ENCODE measurements at places on chromosomes 7 and 10.

GRCh38 chr7:147721962-147722830, 868.4 kb upstream of the C7orf33 start:
- DNase-seq = no peak

GRCh38 chr7:131284702-131285419, 42.8 kb upstream of the MKLN1 start:
- no peak for DNase-seq

- peak; percentile 57 for DNase-seq
These were observed 812 bp upstream of the IDE start for GRCh38 chr10:92574548-92575261.

DNA sequence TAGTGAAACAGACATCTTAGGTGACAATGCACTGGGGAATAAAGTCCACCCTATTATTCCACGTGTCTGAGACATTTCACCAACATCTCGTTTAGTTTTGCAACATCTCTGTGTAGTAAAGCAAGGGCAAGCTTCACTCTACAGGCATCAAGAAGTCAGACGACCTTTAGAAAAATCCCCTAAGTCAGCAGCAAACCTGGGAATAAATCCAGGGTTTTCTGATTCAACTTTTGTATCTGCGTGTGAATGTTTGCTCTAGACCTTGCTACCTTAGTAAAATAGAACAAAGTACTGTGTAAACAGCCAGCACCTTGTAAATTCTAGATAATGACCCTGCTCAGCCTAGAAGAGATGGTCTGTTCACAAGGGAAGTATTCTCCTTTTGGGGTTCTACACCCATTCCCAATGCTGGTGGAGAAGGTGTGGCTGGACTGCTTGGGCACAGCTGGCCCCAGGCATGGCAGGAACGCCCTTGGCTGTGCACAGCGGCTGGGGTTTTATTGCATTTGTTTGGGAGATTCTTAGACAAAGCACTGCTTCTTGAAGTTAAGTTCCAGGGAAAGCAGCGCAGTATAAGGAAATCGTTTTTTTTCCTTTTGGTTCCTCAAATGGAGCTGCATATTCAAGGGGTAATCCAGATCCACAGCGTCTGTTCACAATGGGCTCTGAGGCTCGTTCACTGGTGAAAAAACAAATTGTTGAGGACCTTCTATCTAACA, 38.3 kb upstream of the GALNTL5 start:
- DNase-seq = no peak

GRCh38 chr10:80579181-80579763, 41.6 kb downstream of the SH2D4B start:
- DNase-seq = no peak

- DNase-seq = peak; percentile 75
These were observed 35.8 kb upstream of the ELN start for GRCh38 chr7:73992101-73992562.

DNA sequence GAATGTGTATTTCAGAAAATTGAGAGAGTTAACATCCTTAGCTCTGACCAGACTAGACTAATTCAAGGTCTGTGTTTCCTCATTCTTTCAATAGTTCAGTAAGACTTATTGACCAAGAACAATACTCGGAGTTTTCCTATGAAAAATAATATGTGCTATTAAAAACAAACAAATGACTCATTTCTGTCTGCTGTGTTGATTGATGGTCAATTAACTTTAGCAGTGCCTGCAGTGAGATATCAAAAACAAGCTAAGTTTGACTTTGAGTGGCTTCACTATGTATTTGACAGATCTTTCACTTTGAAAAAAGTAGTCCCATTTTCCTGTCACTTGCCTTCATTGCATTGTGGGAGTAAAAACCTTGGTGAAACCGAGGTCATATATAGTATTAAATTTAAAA, 91.0 kb downstream of the GNAT3 start:
- DNase-seq = no peak

- no peak for DNase-seq
These were observed 290.2 kb downstream of the DNAJB6 start for GRCh38 chr7:157627033-157627432.

GRCh38 chr10:25017154-25017590, 760 bp downstream of the THNSL1 start:
- no peak for DNase-seq

DNA sequence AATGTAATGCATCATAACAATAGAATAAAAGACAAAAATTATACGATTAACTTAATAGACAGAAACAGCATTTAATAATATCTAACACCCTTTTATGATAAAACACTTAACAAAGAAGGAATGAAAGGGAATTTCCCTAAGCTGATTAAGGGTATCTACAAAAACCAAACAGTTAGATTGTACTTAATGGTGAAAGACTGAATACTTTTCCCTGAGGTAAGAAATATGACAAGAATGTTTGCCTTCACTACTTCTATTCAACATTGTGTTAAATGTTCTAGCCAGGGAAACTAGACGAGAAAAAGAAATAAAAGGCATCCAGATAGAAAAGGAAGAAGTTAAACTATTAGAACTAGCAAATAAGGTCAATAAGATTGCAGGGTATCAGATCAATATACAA, 276.9 kb downstream of the BAMBI start:
- no peak for DNase-seq

DNA sequence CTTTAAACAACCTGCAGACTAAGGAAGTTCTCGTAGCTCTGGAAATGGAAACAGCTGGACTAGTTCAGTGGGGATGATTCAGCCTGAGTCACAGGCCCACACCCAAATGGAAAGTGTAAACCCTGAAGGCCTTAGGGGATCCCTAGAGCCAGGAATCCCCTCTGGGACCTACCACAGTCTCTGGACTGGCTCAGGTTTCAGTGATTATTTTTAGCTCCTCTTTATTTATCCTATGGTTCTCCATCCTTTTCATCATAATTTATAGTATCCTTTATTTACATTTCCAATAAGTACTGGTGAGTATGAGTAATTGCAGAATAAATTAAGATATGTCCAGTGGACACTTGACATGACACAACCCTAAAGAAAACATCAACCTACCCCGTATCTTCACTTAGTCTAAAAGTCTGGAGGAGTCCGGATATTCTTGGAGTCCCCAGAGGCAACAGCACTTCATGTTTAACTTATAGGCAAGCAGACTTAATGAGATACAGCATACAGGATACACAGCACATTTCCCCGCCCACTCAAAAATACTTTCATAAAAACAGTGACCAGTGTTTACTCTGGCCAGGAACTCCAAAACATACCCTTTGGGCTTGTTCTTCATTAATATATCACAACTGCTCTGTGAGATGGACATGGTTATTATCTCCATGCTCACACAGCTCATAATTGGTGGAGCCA, 28.4 kb upstream of the SEMA3E start:
- DNase-seq = peak; percentile 95

GRCh38 chr10:24553051-24553612, 170.6 kb downstream of the ARHGAP21 start:
- DNase-seq = no peak

DNA sequence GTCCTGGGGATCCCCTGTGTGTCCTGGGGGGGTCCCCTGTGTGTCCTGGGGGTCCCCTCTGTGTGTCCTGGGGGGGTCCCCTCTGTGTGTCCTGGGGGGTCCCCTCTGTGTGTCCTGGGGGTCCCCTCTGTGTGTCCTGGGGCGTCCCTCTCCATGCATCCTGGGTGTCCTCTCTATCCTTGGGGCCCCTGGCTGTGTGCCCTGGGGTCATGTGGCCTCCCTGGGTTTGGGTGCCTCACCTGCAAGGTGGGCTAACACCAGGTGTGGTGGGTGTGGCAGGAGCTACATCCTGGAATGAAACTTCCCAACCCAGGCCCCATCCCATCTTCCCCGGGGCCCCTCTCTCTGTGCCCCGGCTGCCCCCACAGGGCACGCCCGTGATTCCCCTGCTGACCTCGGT, 4.9 kb downstream of the CYP2W1 start:
- DNase-seq = no peak

DNA sequence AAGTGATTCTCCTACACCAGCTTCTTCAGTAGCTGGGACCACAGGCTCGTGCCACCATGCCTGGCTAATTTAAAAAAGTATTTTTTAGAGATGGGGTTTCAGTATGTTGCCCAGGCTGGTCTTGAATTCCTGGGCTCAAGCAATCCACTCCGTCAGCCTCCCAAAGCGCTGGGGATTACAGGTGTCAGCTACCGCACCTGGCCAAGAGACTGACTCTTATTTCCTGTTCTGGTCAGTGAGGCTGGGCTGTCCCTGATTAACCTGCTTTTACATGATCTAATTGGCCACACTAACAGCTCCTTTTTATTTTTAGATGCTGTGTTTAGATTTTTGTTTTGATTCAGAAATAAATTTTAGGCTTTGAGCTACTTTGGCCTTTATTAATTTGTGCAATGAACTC, 203.9 kb downstream of the NXPH1 start:
- DNase-seq = no peak

GRCh38 chr10:58992830-58993460, 183.5 kb upstream of the PHYHIPL start:
- DNase-seq = no peak

DNA sequence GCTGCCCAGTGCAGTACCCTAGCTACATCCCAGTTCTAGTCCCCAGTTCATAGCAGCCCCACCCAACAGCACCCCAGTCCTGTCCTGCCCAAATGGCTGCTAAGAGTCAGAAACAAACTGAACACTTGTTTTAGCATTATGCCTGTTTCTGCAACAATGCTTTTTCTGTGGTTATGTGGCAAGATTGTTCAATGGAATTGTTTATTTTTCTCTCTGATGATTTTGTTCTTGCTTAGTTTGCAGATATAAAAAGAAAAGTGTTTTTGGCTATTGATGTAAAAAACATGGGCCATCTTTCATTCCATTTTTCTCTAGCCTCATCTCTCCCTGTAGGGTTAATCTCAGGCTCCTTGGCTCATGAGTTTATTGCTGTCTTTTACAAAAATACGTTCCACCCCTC, 42.5 kb downstream of the LRRC4 start:
- no peak for DNase-seq

DNA sequence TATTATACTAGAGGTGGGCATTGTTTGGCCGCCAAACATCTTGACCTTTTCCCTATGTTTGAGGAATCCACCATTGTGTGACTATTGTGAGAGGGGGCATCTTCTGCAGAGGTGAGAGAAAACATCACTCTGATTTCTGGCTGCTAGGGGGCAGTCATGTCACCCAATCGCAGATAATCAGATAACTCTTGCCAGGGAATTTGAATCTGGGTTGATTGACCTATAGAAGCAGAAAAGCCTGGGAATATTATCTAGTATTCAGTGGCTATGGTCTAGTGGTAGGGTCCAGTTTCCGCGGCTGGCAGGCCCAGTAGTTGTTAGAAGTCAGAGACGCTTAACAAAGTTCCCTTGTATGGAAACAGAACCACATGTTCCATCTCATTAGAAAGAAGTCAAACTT, 808.5 kb downstream of the PHTF2 start:
- no peak for DNase-seq

GRCh38 chr7:56290548-56290947, 174.3 kb upstream of the NUPR2 start:
- no peak for DNase-seq

DNA sequence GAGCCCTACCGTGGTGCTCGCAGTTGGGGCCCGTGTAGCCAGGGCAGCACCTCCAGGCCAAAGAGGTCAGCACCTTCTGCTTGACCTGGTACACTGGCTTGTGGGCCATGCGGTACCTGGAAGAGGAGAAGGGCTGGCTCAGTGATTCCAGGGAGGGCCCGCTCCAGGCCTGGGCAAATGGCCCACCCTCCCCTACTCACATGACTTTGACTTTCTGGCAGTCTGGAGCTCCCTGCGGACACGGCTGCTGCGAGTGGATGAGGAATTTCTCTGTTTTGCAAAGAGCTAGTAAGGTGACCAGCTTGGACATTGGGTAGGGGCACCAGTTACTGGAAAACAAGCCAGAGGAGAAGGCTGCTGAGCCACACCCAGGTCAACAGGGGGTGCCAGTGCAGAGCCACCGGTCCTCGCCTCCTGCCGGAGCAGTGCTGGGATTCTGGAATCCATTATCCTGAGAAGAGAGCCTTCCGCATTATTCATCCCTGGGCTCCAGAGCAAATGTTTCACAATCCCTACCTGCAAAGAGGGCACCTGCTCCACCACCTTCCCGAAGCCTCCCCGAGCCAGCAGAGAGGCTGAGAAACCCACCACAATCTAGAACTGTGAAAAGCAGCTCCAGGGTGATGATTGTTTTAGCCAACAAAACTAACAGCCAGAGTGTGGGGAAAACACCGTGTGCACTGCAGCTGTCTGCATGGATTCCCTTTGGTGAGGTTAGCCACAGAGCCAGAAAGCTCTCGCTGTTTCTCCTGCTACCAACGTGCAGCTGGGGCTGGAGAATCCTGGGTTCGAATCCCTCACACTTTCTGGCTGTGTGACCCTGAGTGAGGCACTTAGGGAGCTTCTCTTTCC, 11.8 kb downstream of the MMRN2 start:
- DNase-seq = peak; percentile 38

- no peak for DNase-seq
These were observed 5.6 kb downstream of the CELF2 start for GRCh38 chr10:11023009-11023953.

- no peak for DNase-seq
These were observed 19.5 kb upstream of the MMP21 start for GRCh38 chr10:125795128-125795527.

DNA sequence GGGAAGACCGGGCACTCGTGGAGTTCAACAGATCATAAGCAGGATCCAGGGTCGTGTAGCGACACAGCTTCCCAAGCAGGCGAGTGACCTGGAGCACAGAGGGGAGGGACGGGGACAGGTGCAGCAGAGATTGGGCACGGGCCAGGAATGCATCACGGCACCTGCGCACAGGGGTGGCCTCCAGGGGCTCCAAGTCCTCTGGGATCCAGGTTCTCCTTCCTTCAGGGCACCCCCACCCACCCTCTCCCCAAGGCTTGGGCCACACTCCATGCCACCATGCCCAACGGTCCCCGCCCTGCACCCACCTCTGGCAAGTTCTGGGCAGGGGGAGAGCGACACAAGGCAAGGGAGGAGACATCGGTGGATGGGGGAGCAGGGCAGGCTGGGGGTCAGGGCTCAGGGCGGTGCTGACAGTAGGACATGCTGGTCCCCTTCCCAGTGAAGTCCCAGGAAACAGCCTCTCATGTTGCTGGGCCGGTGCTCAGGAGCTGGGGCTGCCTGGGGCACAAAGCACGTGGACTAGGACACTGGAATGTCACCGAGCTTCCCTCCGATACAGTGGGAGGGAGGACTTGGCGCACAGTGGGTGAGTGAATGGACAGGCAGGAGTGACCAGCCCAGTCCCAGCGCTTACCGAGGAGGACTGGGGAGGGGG, 597.3 kb downstream of the PTPRN2 start:
- DNase-seq = no peak

GRCh38 chr7:30556840-30557239, 37.8 kb upstream of the GARS1 start:
- peak; percentile 32 for DNase-seq

GRCh38 chr7:95780665-95781064, 8.3 kb downstream of the DYNC1I1 start:
- DNase-seq = no peak

GRCh38 chr7:6256677-6257535, 15.5 kb downstream of the CYTH3 start:
- DNase-seq = peak; percentile 66

- no peak for DNase-seq
These were observed 70.1 kb downstream of the MCU start for GRCh38 chr10:72762042-72762441.

GRCh38 chr10:125055446-125055845, 104.9 kb downstream of the CTBP2 start:
- DNase-seq = no peak
